Naive B cell (primary cell): ENCODE measurements at places on chromosomes 12 and 14. TPM values are rescaled to one million over a fixed set of nuclear protein-coding genes. Genes with fewer than 3 reads are reported as not detected.
A peak's percentile ranks its signal among the peaks of the same experiment; 100 is the strongest.

- no peak for DNase-seq
- H3K27ac ChIP-seq, result no peak overlapping the region
- no peaks in the 10 kb centered on the region for H3K4me1 ChIP-seq
- H3K36me3 ChIP-seq, result no peaks in the 10 kb centered on the region
Measured at GRCh38 chr14:66920196-66920595, 269.0 kb upstream of the GARIN2 start.

DNA sequence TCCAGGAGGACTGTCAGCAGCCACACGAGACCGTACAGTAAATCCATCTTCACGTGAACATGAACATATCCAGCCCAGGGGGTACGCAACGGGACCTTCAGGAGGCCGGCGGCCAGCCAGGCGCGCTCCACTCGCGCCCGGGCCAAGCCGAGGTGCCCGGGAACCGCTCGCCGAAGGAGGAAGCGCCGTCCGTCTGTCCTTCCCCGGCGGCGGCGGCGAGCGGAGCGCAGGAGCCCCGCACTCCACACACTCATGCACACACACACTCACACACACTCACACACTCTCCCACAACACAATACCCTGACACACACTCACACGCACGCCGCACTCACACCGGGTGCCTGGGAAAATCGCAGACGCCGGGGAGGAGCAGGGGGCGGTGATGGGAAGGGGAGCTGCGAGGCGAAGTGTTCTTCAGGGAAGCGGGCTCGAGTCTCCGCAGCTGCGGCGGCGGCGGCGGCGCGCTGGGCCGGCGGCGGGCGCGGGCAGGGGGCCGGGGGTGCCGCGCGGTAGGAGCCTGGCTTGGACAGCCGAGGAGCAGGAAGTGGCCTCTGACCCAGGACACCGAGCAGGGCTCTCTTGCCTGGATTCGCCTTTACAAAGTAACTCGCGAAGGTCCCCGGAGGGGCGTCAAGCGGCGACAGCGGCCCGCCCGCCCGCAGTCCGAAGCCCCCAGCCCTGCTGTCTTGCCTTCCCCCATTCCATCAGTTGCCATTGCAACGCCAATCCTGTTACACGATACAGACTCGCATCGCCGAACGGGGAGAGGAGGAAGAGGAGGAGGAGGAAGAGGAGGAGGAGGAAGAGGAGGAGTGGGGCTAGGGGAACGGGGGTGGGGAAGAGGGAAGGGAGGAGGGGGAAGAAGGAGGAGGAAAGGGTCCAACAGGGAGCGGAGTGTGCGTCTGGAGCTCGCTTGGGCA is 601 bp downstream of the MDGA2 start:
- peak overlapping the region; percentile 69 for H3K4me3 ChIP-seq
- no peak for DNase-seq
- no peaks in the 10 kb centered on the region for H3K4me1 ChIP-seq
- H3K36me3 ChIP-seq, result no peaks in the 10 kb centered on the region
- H3K27ac ChIP-seq, result no peak overlapping the region

DNA sequence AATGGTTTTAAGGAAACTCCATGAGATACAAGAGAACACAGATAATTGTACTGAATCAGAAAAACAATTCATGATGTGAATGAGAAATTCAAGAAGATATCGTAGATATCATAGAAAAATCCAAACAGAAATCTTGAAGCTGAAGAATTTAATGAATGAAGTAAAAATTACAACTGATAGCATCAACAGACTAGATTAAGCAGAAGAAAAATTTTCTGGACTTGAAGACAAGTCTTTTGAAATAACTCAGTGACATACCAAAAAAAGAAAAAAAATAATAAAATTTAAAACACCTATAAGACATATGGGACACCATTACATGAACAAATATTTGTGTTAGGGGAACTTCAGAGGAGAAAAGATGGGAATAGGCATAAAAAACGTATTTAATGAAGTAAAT is 122.8 kb upstream of the SYT10 start:
- H3K4me1 ChIP-seq, result no peaks in the 10 kb centered on the region
- H3K27ac ChIP-seq, result no peak overlapping the region
- H3K36me3 ChIP-seq, result no peaks in the 10 kb centered on the region
- no peak for DNase-seq
- H3K4me3 ChIP-seq, result no peak overlapping the region
- H3K27me3 ChIP-seq, result no peaks in the 10 kb centered on the region

DNA sequence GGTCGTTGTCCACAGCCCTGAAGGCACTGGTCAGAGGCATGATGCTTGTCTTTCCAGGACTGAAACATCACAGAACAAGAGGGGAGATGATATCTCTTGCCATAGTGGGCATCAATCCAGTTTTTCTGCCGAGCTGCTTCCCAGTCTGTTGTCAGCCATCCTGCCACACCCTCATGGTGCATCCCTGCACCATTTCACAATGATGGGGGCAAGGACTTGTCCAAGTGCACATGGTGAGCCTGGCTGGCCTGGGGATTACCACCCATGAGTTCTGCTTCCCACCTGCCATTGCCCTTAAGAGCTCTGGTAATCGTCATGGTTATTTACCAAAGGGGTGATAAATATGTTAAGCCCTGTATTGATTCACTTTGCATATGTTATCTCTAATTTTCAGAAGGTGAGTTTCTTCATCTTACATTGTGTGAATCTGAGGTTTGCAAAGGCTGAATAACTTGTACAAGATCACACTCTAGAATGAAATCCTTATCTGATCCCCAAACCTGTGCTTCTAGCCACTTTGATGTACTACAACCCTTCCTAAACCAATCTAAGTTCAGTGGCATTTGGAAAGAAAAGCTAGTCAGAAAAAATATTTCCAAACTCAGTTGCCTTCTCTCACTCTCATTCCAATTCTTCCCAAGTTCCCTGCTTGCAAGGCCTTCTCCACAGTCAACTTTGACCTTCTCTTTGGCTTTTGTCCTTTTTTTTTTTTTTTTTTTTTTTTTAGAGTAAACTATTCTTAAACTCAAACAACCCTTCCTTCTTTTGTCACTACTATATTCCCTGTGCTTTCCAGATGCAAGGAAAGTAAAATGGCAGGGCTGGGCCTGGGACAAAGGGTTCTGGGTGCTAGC is 2.3 kb downstream of the AVIL start:
- no peaks in the 10 kb centered on the region for H3K27me3 ChIP-seq
- H3K36me3 ChIP-seq, result peaks cover 6% of the 10 kb centered on the region
- H3K4me3 ChIP-seq, result no peak overlapping the region

DNA sequence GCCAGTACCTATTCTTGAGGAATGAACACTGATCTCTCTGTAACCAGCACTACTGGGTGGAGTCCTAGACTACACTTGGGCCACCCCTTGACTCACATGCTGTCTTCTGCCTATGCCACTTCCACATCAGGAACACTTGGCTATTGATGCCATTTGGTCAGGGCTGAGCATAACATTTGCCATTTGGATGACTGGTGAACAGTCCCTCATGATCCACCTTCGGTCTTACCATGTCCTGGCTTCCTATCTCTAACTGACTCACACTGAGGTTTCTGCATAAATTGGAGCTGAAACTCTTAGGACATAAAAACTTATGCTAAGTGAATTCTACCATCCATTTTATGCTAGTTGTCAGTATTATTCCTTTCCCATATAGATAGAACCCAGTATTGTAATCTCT is 91.7 kb upstream of the PELI2 start:
- H3K4me1 ChIP-seq, result no peaks in the 10 kb centered on the region
- no peaks in the 10 kb centered on the region for H3K36me3 ChIP-seq
- peaks cover 8% of the 10 kb centered on the region for H3K27me3 ChIP-seq
- H3K27ac ChIP-seq, result no peak overlapping the region
- H3K4me3 ChIP-seq, result no peak overlapping the region

GRCh38 chr12:111791507-111791906 is 24.8 kb downstream of the ALDH2 start:
- no peak overlapping the region for H3K4me3 ChIP-seq
- H3K27me3 ChIP-seq, result no peaks in the 10 kb centered on the region
- no peak overlapping the region for H3K27ac ChIP-seq
- DNase-seq, result no peak
- H3K36me3 ChIP-seq, result peaks cover 7% of the 10 kb centered on the region

DNA sequence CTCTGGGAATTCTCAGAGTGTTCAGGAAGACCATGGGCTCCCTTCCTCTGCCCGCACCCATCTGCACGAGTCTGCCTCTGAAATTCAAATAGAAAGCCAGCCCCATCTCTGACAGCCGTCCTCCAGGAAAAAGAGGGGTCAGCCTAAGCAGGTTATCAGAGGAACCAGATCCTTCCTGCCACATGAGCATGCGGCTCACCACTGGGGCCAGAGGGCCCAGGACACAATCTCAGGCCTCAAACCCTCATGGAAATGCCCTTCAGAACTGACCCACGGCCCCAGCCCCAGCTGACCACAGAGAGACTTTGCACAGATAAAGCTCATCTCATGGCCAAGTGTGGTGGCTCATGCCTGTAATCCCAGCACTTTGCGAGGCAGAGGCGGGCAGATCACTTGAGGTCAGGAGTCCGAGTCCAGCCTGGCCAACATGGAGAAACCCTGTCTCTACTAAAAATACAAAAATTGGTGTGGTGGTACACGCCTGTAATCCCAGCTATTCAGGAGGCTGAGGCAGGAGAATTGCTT is 23.2 kb downstream of the PXN start:
- DNase-seq, result no peak
- no peak overlapping the region for H3K27ac ChIP-seq
- peaks cover 65% of the 10 kb centered on the region for H3K27me3 ChIP-seq
- H3K4me3 ChIP-seq, result no peak overlapping the region

- no peaks in the 10 kb centered on the region for H3K27me3 ChIP-seq
- no peak overlapping the region for H3K27ac ChIP-seq
- H3K4me1 ChIP-seq, result peaks cover 41% of the 10 kb centered on the region
Measured at GRCh38 chr14:61603736-61604135, 91.6 kb upstream of the HIF1A start.

Gene CLEC4D
- 0.51 TPM for polyA plus RNA-seq

Gene HOXC13
- not detected for polyA plus RNA-seq

Gene CEBPE
- polyA plus RNA-seq, result 0.55 TPM
